ENCODE measurements at places on chromosomes 7 and 10.

GRCh38 chr10:93445097-93445960 lies 36.8 kb downstream of the MYOF start:
- DNase-seq, result peak; percentile 99

GRCh38 chr7:159139202-159139601 lies 5.5 kb downstream of the VIPR2 start:
- DNase-seq, result no peak

GRCh38 chr7:120229084-120229483 lies 43.9 kb upstream of the KCND2 start:
- no peak for DNase-seq

- DNase-seq, result no peak
Observed at GRCh38 chr10:125248489-125248888, 88.1 kb upstream of the CTBP2 start.

GRCh38 chr10:35396560-35397434 lies 60.5 kb downstream of the CCNY start:
- DNase-seq, result no peak

- no peak for DNase-seq
Observed at GRCh38 chr10:127872871-127873600, 19.7 kb downstream of the CLRN3 start.

- peak; percentile 54 for DNase-seq
Observed at GRCh38 chr7:30422922-30423321, 55.7 kb downstream of the NOD1 start.

DNA sequence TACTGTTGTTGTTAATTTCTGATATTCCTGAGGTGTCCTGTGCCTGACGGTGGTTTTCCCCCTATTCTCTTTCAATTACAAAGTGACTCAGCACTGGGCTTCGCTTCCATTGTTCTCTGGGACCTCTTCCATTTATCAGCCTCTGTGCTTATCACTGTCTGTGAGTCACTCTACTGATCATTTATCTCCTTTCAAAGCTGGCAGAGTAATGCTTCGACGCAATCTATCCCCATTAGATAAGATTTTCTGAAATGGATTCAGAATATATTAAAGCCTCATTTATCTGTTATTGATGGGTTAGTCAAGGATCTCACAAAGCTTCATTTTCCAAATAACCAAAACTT lies 679.2 kb downstream of the SDK1 start:
- peak; percentile 10 for DNase-seq

- DNase-seq, result no peak
Observed at GRCh38 chr10:99337311-99337811, 8.2 kb downstream of the CNNM1 start.

DNA sequence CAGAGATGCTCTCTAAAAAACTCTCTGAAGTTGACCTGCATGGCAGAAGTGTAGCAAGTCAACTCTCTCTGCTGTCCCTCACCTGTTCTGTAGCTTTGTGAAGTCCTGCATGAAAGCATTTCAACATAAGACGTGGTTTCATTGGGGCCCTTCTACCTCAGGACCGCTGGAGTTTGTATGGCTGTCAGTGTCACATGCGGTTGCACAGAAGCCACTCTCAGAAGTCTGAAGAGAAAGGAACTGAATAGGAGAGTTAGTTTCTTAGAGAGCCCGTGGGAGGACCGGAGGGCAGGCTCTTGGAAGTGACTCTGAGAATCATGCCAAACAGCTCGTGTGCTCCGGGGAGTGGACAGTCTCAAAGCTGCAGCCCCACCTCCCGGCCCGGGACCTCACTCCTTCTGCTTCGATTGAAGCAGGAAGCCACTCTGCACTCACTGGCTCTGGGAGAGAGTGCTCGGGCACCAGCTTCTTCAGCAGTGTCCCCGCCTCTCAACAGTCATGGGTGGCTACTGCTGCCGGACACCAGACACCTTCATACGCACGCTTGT lies 486.7 kb downstream of the SDK1 start:
- DNase-seq, result peak; percentile 4

DNA sequence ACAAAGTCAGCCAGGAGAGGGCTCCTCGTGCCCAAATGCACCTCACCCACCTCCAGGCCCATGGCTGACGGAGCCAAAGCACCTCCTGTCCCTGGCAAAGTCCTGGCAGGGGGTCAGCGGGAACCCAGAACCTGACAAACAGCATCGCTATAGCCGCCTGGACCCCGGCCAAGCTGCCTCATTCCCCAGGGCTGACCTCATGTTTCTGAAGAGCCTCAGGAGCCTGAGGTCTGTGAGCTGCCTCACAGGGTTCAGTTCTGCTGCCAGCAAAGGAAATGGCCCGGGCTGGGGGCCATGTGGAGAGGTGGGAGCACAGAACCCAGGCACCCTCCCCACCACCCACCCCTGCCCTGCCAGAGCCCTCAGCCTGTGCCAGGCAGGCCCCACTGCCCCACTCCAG lies 4.2 kb upstream of the NANOS1 start:
- DNase-seq, result peak; percentile 81

DNA sequence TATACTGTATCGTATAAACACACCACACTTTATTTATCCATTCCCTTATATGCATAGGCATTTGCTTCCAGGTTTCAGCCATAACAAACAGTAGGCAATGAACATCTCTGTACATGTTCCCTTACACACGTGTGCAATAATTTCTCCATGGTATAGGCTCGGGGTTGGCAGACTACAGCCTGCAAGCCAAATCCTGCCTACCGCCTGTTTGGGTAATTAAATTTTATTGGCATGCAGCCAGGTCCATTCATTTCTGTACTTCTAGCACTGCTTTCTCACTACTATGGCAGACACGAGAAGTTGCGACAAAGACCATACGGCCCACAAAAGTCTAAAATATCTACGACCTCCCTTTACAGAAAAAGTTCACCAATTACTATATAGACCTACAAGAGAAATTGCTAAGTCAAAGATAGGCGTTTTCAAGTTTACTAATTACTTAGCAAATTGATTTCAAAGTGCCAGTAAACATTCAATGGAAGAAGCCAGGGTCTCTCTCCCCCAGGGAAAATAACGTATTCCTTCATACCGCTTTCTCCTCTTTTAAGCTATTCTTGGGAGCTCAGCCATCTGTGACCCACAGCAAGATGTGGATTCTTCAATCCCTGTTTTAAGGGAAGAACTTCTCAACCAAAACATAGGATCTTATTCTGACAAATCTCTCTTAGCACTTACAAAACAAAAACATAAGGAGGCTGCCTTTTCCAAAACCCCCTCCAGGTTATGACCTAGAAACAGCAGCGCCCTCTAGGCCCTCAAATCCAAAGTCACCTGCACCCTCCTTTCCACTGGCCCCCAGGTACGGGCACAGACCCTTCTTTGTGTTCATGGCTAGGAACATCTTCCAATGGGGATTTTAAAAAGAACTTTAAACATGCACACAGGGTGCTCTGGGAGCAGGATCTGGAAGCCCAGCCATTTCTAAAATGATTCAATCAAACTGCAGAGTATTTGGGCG lies 100.5 kb downstream of the FGFR2 start:
- no peak for DNase-seq

GRCh38 chr7:135731131-135731530 lies 3.1 kb upstream of the SLC13A4 start:
- no peak for DNase-seq

GRCh38 chr10:36531621-36532020 lies 593.8 kb upstream of the ANKRD30A start:
- no peak for DNase-seq

- DNase-seq, result no peak
Observed at GRCh38 chr7:145737617-145738016, 379.0 kb upstream of the CNTNAP2 start.

- DNase-seq, result no peak
Observed at GRCh38 chr10:52542906-52543305, 228.8 kb downstream of the DKK1 start.

DNA sequence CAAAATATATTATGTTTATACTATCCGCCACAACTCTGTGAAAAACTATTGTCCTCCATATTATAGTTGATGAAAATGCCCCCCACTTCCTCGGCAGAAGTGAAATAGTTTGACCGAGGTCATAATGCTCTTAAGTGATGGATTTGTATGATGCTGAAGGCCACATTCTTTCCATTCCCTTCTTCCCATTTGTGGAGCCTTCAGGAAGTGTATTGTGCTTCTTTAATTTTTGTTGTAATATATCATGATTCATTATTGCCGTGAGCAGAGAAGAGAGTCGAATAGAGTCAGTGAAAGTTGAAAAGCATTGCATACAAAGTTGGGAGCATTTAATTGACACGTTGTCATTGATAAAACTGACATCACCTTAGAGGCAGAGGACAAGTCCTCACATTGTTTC lies 460.3 kb downstream of the SUGCT start:
- DNase-seq, result no peak

DNA sequence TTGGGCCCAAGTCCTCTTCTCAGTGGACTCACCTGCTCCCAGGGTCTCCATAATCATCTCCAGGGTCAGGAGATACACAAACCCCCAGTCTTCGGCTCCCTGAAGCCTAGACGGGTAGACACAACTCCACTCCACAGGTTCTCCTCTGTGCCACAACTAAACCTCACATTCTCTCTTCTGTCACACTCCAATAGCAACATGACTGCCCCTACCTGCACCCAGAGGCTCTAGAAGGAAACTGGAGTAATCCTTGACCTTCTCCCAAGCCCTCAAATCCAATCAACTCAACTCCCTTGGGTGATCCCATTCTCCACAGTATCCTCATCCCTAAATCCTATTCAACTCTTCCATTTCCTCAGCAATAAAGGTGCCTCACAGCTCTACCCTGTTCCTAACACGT lies 16.2 kb downstream of the HNRNPF start:
- no peak for DNase-seq

- no peak for DNase-seq
Observed at GRCh38 chr7:81767926-81768325, 1.9 kb downstream of the HGF start.

DNA sequence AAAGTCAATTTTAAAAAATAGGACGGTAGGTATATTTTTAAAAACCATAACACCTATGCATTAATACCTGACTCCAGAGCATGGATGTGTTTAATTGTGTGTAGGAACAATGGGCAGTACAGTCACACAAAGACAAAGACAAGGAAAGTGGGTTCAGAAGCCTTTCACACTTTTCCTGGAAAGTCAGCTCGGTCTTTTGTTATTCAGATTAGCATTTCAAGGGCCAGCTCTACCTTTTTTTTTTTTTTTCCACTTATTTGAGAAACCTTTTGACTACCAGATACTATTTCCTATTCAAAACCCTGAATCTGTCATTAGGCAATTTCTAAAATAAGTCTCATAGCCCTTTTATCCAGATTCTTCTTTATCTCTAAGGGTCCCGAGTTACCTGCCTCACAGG lies 401.9 kb downstream of the PARD3 start:
- DNase-seq, result no peak

GRCh38 chr10:120394446-120394845 lies 62.6 kb upstream of the PLPP4 start:
- peak; percentile 61 for DNase-seq
